ENCODE measurements at places on chromosomes 1 and 21.

GRCh38 chr21:44401386-44402160 lies 48.2 kb downstream of the TRPM2 start:
- no peak for DNase-seq

DNA sequence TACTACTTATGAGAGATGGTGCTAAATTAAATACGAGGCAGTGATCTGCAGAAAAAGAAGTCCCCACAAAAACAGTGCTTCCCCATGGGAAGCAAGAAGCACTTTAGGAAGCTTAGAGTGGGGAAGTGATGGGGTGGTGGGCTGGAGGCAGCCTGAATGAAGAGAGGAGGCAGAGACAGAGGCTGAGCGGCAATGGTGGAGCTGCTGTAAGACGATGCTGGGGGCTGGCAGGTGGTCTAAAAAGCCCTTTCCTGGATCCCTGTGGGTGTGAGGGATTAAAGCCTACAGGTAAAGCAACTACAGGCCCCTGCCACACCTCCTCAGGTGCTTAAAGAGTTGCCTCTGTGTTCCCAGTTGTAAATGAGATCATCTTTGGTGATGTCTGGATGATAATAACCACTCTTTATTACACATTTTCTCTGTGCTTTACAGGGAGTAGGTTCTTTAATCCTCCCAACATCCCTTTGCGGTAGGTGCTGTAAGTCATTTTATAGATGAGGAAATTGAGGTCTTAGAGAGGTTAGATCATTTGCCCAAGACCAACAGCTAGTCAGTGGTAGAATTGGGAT lies 39.2 kb downstream of the CNN3 start:
- DNase-seq = no peak

- no peak for DNase-seq
These were observed 5.8 kb downstream of the PYCR2 start for GRCh38 chr1:225918280-225918679.

- no peak for DNase-seq
These were observed 6.5 kb upstream of the ATP1A4 start for GRCh38 chr1:160144921-160145320.

DNA sequence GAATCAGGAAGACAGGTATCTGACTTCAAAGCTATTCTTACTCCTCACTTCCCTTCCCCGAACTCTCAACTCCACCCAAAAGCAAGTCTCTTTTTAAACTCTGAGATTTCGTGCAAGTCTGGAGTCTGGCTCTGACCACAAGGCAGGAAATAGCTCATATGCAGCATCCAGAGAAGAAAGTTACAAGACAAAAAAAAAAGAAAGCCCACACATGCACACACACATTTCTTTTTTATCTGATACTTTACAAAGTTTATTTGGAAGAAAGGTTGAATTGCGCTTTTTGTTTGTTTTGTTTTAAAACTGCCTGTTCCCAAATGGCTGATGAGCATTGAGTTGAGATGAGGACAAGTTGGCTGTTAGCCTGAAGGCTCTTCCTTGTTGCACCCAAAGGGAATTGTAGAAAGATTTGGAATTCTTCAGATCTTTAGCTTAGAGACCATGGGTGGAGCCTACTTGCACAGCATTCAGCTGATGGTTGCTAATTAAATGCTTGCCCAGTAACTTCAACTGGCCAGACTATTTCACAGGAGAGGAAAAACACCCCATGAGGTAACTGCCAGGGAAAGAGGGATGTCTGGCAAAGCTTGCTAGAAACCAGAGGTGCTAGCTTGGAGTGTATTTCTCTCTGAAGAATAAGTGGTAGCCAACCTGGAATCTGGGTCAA lies 490.3 kb downstream of the TTLL7 start:
- DNase-seq = peak; percentile 39

GRCh38 chr1:200442537-200443156 lies 32.8 kb upstream of the ZNF281 start:
- no peak for DNase-seq

- DNase-seq = no peak
These were observed 23.7 kb downstream of the JAK1 start for GRCh38 chr1:64942675-64943074.
